Stimulated activated CD4-positive, alpha-beta T cell treated with anti-CD3 and anti-CD28 coated beads, Interleukin-12 subunit alpha, Interleukin-12 subunit beta, amount 100 ng/mL, for 24 hours (primary cell): ENCODE measurements at places on chromosomes 5 and 9.

- DNase-seq: no peak
Measured at GRCh38 chr5:17219006-17219422, 1.6 kb downstream of the BASP1 start.

- no peak for DNase-seq
Measured at GRCh38 chr9:109016132-109016531, 2.8 kb upstream of the CTNNAL1 start.

DNA sequence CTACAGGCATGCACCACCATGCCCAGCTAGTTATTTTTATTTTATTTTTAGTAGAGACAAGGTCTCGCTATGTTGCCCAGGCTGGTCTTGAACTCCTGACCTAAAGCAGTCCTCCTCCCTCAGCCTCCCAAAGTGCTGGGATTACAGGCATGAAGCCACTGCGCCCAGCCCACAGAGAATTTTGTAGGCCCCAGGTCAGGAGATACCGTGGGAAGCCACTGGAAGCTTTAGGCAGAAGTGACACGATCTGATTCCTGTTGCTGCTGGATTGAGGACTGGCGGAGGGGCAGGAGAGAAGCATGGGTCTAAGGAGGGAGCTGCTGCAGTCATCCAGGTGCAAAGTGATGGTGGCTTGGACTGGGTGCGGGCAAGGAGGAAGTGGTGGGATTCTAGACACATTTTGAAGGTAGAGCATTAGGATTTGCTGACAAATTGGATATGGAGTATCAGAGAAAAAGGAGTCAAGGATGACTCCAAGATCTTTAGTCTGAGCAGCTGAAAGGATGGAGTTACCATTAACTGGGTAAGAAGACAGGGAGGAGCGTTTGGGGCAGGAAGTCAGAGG, 20.7 kb downstream of the TCF7 start:
- no peak for DNase-seq

GRCh38 chr9:75975071-75975470, 84.6 kb downstream of the PCSK5 start:
- no peak for DNase-seq

DNA sequence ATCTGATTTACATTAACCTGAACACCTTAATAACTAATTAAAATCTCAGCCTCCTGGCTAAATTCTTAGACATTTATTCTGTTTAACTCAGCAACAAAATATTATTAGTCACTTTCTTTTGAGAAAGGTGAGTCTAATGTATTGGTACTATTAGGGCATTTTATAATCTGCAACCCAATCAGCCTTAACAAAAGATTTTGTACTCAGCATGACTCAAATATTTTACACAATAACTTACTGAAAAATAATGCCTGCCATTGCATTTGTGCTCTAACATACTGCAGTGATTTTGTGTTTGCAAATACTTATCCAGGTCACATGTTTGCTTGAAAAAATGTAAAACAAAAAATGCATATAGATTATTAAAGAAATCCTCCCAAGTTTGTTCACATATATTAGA, 1129.9 kb downstream of the TAF11L14 start:
- no peak for DNase-seq
